Right ventricle myocardium superior (tissue), 1 donor: ENCODE measurements at places on chromosomes 4 and X.

DNA sequence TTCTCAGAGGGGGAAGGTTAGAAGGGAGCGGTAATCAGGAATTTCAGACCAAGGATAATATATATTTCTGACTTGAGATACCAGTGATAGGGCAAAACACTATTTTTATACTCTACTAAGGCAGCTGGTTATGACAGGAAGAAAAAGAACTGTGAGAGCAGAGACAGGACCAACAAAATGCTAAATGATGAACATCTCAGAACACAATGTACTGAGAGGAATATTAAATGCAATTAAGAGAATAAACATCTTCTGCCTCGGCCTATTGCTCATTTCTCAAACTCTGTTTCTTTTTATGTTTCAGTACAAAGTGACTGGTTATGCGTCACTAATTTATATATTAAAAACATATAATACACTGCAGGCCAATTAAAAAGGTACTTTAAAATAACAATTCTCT lies 122.0 kb upstream of the RLIM start:
- no peak for DNase-seq

GRCh38 chr4:56817840-56818491 lies 3.5 kb downstream of the SPINK2 start:
- DNase-seq: no peak

DNA sequence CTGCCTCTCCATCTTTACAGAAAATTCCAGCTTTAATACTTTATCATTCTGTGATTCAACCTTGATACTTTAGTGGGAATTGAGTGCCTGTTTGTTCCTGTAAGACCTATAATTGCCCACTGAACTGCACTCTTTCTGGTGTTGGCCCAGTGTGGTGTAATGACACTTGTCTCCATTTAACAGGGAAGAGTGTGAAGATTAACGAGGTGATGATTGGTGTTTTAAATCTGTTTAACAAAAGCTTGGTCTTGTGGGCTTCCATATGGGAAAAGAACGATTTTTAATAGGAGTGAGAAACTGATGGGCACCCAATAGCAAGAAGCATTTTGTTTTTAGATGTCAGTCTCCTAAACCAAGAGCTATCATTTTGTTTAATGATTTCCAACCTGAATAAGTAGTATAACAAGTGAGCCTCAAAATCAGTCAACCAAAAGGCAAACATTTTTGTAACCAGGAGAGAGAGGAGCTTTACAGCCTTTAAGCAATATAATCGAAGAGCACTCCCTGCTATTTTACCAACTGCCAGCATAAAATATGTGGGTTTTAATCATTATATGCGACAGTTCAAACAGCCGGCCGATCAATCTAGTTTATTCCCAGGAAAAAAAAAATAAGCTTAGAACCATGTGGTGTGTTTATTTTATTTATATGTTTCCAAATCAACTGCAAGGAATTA lies 50.2 kb downstream of the SUPT20HL1 start:
- no peak for DNase-seq

DNA sequence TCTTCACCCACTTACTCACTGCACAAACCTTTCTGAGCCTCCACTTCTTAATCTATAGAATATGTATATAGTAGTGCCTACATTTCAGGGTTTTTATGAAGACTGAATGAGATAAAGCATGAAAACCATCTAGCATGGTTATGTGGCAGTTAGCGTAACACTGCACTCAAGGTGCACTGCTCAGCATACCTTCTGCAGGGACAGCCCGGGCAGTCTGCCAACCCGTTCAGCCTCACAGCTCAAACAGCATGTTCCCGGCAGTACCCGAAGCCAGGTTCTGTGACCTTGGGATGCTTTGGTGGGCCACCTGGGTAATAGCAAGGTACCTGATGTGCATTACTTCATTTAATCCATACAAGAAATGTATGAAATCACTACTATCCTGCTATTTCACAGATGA lies 81.4 kb downstream of the DOCK11 start:
- DNase-seq: no peak

DNA sequence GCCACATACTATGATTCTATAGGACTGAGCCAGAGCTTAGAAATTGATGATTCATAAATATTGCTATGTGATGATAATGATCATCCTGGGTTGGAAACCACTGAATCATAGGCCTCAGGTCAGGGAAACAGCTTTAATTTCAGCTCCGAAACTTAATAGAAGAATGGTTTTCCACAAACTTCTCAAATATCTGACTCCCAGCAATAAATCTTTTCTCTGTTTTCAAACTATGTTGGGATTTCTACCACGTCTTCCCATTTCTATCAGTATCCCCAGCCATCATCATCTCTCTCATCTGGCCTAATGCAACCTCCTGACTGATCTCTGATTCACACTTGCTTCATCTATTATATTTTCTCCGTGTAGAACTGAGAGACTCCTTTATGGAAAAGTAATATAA lies 521.8 kb upstream of the AGA start:
- DNase-seq: no peak

- DNase-seq: no peak
Measured at GRCh38 chr4:104879367-104879766, 267.3 kb upstream of the TET2 start.

DNA sequence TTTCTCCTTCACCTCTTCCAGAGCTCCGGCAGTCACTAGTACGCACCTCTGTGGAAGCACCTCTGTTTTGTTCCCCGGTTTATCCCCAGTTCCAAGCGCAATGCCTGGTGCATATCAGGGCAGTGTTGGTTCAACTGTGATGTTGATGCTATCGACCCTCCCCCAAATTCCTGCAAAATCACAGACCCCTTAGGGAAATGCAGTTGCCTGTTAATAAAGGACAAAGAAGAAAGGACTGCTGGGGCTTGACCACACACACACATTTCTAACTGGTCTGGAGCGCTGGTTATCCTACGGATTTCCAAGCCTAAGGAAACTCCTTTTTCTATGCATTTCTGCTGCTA lies 530 bp upstream of the NMU start:
- no peak for DNase-seq

DNA sequence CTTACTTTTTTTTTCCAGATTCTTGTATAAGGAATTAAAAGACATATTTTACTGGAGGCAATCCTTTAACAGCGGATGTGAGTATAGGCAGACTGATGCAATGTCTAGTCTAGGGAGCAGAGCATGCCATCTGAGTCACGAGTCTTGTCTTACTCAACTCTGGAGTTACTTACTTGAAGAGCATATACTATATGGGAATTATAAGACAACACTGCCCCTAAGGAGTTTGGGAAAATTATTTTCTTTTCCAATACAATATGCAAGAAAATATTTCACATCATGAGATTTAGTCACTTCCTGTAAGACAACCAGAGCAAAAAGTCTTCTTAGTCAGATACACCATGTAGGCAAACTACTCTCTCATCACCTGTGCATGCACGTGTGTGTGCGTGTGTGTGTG lies 537.3 kb upstream of the FTHL17 start:
- no peak for DNase-seq

- DNase-seq: no peak
Measured at GRCh38 chrX:41133551-41133950, 48.3 kb downstream of the USP9X start.

DNA sequence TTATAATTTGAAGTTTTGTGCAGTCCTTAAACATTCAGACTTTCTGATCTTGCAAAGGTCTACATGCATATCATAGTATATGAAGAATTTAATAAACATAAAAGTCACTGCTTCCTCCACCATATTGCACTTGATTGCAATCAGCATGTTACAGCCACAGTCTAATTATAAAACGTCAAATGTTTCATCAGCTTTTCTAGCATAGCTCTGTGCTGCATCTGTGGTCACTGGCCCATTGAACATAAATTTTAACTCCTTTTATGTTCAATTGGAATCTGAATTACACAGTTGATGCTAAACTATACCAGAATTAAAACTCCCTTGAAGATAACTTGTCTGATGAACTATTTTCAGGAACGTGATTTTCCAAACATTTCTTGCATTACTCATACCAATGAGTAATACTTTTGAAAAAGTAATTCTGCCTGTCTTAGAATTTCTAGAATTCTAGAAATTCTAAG lies 329.1 kb downstream of the GALNTL6 start:
- DNase-seq: no peak

DNA sequence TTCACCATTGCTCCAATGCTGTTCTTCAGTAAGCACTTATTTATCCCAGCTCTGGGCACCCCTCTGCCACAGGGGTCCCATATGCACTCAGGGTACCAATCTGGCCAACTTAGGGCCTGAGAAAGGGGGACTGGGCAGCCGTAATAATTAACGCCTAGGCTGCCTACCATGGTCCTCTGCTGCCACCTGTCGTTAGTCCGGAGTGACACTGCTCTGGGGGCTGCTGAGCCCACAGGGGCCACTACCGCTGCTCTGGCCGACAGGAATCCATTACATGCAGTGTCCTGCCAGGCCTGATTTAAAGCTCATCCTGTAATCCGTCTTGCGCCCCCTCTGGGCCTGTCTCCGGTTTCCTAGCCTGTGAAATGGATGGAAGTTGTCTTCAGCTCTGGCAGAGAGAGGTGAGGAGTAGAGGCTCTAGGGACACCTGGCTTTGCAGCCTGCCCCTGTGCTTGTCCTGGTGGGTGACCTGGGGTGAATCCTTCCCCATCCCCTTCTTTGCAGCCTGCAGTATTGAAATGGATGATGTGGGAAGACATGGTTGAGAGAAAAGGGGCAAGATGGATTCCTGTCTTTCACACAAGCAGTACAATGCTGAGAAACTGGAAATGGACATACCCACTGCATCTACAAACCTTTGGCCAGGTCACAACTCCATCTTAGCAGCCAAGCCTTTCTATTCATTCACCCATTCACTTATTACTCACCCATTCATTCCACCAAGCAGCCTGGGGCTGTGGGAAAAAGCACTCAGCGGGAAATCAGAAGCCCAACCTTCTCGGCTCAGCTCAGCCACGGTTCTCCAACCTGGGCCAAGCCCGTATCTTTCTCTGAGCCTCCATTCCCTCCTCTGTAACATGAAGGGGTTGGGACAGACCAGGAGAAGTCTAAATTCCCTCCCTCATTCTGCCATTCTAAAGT lies 116.3 kb upstream of the NALF2 start:
- DNase-seq: peak; percentile 57

DNA sequence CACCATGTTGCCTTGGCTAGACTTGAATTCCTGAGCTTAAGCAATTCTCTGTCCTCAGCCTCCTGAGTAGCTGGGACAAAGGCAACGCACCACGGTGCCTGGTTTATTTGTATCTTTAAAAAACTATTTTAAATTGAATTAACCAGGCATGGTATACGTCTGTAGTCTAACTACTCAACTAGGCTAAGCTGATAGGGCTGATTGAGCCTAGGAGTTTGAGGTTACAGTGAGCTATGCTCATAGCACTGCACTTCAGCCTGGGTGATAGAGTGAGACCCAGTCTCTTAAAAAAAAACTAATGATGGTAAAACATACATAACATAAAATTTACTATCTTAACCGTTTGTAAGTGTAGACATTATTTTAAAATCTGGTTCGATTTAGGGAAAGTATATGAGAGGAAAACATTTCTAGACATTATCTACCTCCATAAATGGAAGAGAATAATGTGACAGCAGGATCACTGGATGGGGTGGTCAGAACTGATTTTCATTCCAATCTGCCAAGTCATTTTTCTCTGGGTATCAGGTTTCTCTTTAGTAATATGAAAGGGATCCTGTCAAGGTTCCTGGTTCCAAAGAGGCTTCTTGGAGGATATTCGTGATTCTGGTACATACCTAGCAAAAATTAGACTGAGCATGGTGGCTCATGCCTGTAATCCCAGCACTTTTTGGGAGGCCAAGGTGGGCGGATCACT lies 8.7 kb upstream of the ITGB1BP2 start:
- no peak for DNase-seq

GRCh38 chr4:55912249-55912648 lies 36.5 kb upstream of the CEP135 start:
- DNase-seq: no peak

- no peak for DNase-seq
Measured at GRCh38 chr4:177582992-177583391, 140.8 kb upstream of the AGA start.

DNA sequence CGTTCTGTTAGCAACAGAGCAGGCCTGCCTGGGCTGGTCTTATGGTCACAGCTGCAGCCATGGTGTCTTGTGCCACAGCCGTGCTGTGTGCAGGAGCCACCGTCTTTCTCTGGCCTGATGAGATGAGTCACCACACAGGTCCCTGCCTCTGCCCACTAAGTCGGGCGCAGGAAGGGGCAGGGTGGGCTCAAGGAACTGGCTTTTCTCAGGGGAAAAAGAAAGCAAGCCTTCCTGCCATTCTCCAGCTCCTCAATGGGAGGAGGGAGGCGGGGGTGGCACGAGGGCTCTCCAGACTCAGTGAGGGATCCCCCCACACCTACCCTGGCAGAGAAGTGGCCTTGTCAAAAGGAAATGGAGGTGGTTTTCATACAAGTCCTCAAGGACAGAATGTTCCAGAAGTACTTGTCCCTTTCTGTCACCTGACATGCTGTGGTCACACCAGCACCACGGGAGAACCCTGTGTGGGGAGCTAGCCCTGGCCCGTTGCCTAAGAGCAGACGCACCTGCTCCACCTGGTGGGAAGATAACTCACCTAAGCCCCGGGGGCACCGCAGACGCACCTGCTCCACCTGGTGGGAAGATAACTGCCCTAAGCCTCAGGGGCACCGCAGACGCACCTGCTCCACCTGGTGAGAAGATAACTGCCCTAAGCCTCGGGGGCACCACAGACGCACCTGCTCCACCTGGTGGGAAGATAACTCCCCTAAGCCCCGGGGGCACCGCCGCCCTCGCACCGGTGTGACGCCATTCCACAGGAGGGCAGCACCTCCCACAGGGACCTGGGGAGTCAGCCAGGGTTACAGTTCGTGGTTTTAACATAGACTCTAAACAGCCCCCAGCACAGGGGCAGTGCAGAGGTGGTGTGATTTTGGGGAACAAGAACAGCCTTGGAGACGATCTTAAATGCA lies 18.5 kb downstream of the UVSSA start:
- peak; percentile 29 for DNase-seq

DNA sequence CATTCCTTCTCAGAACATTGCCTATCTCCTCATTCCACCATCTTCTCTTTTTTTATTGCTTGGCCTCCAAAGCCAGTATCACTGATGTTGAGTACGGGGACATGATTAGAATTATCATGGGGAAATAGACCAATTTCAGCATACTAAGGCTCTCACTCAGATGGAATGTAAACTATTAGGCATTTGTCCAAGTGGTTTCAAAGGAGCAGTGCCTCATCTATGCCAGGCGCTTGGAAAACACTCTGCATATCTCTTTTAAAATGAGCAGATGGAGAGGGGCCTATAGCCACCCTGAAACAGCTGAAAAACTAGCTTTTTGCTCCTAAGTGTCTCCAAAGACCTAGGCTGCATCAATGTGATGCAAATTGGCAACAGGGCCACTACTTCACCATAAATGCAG lies 150.8 kb upstream of the DIPK2B start:
- DNase-seq: no peak

- DNase-seq: no peak
Measured at GRCh38 chr4:114085611-114086345, 106.3 kb upstream of the ARSJ start.

DNA sequence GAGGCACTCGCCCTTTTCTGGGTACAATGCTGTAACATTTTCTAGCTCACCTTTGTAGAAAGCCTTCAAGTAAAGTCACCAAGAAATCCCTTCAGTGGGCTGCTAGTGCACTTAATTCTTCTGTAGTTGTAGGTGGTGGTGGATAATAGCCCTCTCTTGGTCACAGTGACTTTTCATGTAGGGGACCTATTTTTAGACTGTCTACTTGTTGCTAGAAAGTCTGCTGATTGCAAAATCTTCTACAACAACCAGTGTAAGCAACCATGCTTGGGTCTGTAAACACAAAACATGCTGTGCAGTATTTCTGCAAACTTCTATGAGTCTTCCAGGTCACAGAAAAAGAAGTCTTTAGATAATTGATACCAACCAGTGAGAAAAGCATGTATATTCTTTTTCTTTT lies 55.6 kb downstream of the PBDC1 start:
- no peak for DNase-seq

- peak; percentile 81 for DNase-seq
Measured at GRCh38 chr4:88697588-88698329, at the start of gene NAP1L5. Gene NAP1L5 (minus strand): TSS chr4:88697829. CDS start chr4:88697754, 75 bp downstream.
